ENCODE measurements at places on chromosomes 7 and 10. TPM values are rescaled to one million over a fixed set of nuclear protein-coding genes. Genes with fewer than 3 reads are reported as not detected.

DNA sequence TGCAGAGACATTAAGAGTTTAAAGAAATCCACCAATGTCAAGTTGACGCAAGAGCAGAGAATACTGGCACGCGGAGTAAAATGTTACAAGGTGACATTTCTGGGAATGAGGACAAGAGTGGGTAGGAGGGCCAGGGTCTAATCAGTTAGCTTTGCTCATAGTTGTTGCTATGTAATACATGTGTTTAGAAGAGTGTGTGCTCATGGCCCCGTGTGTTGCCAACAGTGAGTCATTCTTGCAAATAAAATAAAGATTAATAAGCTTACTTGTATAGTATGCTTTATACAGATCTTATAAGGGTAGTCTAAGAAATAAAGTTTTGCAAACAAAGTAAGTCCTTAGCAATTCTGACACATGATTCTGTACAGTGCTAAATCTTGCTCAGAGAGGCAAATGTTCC lies 64.5 kb downstream of the DNMBP start:
- H3K4me3 ChIP-seq, result no peak overlapping the region
- no peaks in the 10 kb centered on the region for H3K4me1 ChIP-seq
- H3K27me3 ChIP-seq, result no peaks in the 10 kb centered on the region
- H3K27ac ChIP-seq, result no peak overlapping the region
- DNase-seq, result no peak
- H3K36me3 ChIP-seq, result peaks cover 3% of the 10 kb centered on the region

The NAT16 gene
- total RNA-seq, result not detected

- H3K36me3 ChIP-seq, result peaks cover 76% of the 10 kb centered on the region
- peaks cover 2% of the 10 kb centered on the region for H3K27me3 ChIP-seq
- DNase-seq, result no peak
- peaks cover 68% of the 10 kb centered on the region for H3K4me1 ChIP-seq
Observed at GRCh38 chr7:100885440-100886141, 3.9 kb downstream of the UFSP1 start.

GRCh38 chr7:108235451-108236061 lies 105.4 kb upstream of the LAMB4 start:
- H3K36me3 ChIP-seq, result no peaks in the 10 kb centered on the region
- H3K27ac ChIP-seq, result no peak overlapping the region
- no peaks in the 10 kb centered on the region for H3K4me1 ChIP-seq
- no peak for DNase-seq
- peaks cover 4% of the 10 kb centered on the region for H3K27me3 ChIP-seq

The MEOX2 gene
- total RNA-seq, result not detected

DNA sequence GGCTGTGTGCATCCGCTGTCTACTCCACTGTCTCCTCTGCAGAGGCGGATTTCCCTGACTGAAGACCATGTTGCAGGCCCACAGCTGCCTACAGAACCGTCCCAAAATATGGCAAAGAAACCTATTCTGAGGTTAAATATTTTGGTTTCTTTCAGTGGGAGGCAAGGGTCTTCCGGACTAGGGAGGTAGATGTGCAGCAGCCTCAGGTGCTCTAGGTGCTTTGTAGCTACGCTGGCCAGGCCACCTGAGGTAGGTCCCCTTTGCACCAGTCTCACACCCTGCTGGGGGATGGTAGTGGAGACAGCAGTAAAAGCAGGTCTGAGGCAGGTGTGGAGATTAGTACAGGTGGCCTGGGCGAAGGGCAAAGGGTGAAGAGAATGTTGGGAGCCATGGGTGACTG lies 8.2 kb upstream of the PILRB start:
- no peaks in the 10 kb centered on the region for H3K27me3 ChIP-seq
- peaks cover 61% of the 10 kb centered on the region for H3K36me3 ChIP-seq
- H3K27ac ChIP-seq, result peak overlapping the region; percentile 37
- DNase-seq, result no peak

DNA sequence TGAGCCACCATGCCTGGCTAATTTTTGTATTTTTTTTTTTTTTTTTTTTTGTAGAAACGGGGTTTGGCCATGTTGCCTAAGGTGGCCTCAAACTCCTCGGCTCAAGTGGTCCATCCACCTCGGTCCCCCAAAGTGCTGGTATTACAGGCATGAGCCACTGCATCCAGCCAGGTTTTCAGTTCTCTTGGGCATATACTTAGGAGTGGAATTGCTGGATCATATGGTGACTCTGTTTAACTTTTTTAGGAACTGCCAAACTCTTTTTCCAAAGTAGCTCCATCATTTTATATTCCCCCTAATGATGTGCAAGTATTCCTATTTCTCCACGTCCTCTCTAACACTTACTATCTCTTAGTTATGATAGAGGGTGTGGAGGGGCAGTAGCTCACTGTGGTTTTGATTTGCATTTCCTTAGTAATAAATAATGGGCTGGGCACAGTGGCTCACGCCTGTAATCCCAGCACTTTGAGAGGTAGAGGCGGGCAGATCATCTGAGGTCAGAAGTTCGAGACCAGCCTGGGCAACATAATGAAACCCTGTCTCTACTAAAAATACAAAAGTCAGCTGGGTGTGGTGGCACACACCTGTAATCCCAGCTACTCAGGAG lies 41.6 kb downstream of the SUFU start:
- peaks cover 7% of the 10 kb centered on the region for H3K4me1 ChIP-seq
- H3K4me3 ChIP-seq, result no peak overlapping the region
- H3K36me3 ChIP-seq, result peaks cover 8% of the 10 kb centered on the region
- H3K27ac ChIP-seq, result no peak overlapping the region
- DNase-seq, result no peak
- no peaks in the 10 kb centered on the region for H3K27me3 ChIP-seq

DNA sequence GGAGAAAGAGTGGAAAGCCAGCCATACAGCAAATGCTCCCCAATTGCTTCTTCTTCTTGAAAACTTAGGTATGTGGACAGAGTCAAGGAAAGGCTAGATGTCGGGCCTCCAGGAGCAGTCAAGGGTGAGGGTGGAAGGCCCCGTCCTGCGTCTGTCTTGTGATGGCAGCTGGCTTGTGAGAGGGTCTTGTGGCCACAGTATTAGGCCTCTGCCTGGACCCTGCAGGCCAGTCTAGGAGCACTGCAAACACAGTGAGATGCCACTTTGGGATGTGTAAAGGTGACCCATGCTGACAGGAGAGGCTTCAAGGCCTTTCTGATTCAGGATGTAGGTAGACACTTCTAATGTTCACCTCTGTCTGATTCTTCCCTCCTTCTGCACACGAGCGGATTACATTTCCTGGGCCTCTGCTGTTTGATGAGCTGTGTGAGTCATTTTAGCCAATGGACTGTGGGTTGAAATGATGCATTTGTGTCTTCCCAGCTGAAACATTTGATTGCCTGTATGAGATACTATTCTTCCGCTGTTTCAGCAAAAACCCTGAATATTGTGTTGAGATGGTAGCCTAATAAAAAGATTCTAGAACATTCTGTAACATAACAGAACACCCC lies 135.4 kb downstream of the EMX2 start:
- H3K27ac ChIP-seq, result no peak overlapping the region
- no peak for DNase-seq
- no peak overlapping the region for H3K4me3 ChIP-seq
- no peaks in the 10 kb centered on the region for H3K4me1 ChIP-seq
- H3K36me3 ChIP-seq, result no peaks in the 10 kb centered on the region
- H3K27me3 ChIP-seq, result no peaks in the 10 kb centered on the region

GRCh38 chr10:13139150-13139549 lies 22.2 kb upstream of the MCM10 start:
- peaks cover 90% of the 10 kb centered on the region for H3K36me3 ChIP-seq
- no peak overlapping the region for H3K4me3 ChIP-seq

DNA sequence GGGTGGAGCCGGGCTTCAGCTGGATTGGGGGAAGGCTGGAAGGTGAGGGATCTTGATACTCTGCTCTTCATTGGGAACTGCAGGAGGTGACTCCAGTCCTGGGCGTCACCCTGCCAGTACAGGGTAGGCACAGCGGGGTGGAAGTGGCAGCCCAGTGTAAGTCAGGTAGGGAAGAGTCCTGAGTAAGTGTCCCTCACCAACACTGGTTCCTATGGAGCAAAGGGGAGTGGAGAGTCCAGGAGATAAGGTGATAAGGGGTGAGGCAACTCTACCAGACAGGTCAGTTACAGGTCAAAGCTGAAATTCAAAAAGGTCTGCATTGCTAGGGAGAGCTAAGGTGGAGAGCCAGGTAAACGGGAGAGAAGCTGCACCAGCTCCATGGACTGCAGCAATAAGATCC lies 145.6 kb upstream of the NFE2L3 start:
- no peaks in the 10 kb centered on the region for H3K36me3 ChIP-seq
- H3K4me3 ChIP-seq, result no peak overlapping the region
- H3K27me3 ChIP-seq, result peaks cover 13% of the 10 kb centered on the region
- no peaks in the 10 kb centered on the region for H3K4me1 ChIP-seq

GRCh38 chr10:46304062-46304461 lies 17.3 kb downstream of the ANTXRL start:
- no peaks in the 10 kb centered on the region for H3K36me3 ChIP-seq
- no peak overlapping the region for H3K27ac ChIP-seq
- no peak overlapping the region for H3K4me3 ChIP-seq
- peaks cover 5% of the 10 kb centered on the region for H3K4me1 ChIP-seq
- no peak for DNase-seq

The COBL gene
- not detected for total RNA-seq

The LIPK gene
- total RNA-seq, result not detected

GRCh38 chr7:101208794-101209193 lies 8.0 kb upstream of the MOGAT3 start:
- peaks cover 6% of the 10 kb centered on the region for H3K4me1 ChIP-seq
- peaks cover under 1% of the 10 kb centered on the region for H3K27me3 ChIP-seq
- H3K27ac ChIP-seq, result no peak overlapping the region
- no peak for DNase-seq
- peaks cover 18% of the 10 kb centered on the region for H3K36me3 ChIP-seq

The NRG3 gene
- total RNA-seq, result not detected
